NCI-H1048 (cell line): ENCODE measurements at places on chromosomes 7 and 10.

DNA sequence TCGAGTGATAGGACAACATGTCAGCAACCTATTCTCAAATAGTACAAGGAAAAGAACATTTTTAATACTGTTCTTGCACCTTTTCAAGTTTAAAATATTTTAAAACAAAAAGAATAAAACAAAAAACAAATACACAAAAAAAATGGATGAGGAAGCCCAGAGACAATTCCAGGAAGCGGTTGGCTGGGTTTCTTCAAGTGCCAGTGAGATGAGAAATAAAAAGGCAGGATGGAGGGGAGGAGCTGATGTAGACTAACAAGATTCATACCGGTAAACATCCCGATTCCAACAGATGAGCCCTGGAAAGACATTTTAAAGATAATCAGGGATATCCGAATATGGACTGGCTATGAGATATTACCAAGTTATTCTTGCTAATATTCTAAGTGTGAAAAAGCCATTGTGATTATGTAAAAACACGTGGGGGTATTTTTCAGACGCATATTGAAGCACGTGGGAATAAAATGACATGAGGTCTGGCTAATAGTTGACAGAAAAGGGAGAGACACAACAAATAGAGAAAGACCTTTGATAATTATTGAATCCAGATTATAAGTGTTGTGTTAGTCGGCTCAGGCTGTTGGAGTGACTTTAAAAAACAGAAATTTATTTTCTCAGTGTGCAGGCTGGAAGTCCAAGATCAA is 101.3 kb upstream of the LRRC4 start:
- DNase-seq = no peak

DNA sequence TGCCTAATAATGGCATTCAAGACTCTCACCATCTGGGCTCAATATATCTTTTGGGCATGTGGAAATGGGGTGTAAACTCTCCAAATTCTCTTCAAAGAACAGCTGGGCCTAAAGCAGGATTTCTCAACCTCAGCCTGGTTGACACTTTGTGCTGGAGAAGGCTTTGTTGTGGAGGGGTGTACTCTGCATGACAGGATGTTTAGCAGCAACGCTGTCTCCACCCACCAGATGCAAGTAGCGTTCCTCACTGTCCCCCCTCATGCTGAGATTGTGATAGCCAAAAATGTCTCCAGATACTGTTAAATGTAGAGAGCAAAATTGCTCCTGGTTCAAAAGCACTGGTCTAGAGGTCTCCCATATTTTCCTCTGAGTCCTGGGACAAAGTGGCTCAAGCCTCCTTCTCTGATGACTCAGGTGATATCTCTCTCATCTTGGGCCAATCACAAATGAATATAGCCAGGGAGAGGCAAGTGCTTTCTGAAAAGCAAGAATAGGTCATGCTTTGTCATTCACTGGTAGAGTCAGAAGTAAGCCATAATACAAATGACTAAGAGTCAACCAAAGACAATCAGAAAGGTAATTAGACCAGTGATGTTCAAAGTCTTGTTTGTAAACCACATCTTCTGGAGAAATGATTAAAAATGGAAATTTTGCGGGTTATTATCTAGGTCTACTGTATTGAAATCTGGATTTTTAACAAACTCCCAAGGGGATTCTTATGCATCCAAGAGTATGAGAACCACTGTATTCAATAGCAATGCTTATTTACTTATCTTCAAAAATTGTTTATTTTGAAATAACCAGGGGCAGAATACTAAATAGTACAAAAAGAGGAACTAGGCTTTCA is 330.8 kb downstream of the PTEN start:
- no peak for DNase-seq

DNA sequence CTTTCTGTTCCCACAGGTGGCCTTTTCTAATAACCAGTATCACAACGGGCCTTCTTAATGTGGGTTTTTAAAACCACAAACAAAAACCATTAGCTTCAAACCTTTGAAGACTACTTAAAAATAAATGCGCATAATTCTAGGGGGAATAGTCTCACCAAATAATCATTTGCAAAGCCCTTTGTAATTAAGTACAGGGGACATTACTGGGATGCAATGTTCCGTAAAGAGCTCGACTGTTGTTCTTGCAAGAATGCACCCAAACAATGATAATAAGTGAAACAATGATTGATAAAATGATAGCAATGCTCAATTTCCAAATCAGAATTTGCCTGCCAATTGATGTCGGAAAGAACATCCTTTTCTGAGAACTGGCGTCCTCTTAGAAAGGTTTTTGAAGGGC is 589.1 kb upstream of the ADARB2 start:
- DNase-seq = no peak

GRCh38 chr7:102416406-102416805 is 17.0 kb upstream of the ORAI2 start:
- no peak for DNase-seq

- no peak for DNase-seq
Measured at GRCh38 chr10:104327745-104328645, 10.3 kb downstream of the ITPRIP start.

- no peak for DNase-seq
Measured at GRCh38 chr7:91431601-91432000, 167.4 kb downstream of the FZD1 start.

GRCh38 chr10:88232029-88232895 is 350.9 kb downstream of the RNLS start:
- DNase-seq = no peak

DNA sequence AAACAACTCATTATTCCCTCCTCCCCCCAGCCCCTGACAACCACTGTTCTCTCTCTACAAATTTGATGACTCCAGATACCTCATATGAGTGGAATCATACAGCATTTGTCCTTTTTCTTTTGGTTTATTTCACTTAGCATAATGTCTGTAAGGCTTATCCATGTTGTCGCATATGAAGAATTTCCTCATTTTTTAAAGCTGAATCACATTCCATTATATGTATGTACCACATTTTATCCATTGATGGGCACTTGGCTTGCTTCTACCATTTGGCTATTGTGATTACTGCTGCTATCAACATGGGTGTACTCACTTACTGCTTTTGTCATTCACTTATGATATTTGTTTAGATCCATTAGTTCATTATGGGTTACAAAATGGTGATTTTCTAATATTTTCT is 112.8 kb downstream of the BUB3 start:
- no peak for DNase-seq

GRCh38 chr7:115603416-115603815 is 427.1 kb downstream of the TFEC start:
- no peak for DNase-seq

DNA sequence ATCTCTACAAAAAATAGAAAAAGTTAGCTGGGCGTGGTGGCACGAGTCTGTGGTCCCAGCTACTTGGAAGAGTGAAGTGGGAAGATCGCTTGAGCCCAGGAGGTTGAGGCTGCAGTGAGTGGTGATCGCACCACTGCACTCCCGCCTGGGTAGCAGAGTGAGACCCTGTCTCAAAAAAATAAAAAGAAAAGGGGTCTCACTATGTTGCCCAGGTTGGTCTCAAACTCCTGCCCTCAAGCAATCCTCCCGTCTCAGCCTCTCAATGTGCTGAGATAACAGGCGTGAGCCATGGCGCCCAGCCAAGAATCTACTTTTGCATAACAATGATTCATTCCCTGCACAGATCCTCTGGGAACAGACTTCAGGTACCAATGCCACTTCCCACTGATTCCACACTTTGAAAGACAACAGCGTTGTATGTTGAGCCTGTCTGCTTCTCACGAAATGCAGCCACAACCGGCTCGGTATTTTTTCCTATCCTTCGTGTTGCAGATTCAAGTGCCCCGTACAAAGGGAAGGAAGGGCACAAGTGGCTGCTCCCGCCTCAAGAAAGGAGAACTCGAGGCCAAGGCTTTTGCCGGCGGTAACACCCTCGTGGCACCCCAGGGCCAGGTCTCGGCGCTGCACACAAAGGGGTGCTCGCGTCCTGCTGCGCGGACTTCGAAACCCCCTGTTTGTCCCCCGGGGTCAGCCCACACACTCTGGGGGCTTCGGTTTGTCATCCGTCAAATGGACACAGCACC is 745 bp downstream of the DAGLB start:
- DNase-seq = peak; percentile 64

- DNase-seq = no peak
Measured at GRCh38 chr10:119550827-119551226, 8.3 kb upstream of the RGS10 start.

DNA sequence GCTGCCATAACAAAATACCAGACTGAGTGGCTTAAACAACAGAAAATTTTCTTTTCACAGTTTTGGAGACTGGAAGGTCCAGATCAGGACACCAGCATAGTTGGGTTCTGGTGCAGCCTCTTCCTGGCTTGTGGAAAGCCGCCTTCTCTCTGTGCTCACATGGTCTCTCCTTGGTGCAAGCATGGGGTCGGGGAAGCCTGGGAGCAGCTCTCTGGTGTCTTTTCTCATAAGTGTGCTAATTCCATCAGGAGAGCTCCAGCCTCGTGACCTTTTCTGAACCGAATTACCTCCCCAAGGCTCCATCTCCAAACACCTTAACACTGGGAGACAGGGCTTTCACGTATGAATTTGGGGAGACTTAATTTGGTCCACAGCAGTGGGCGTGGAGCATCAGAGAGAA is 4.8 kb upstream of the GTPBP4 start:
- no peak for DNase-seq

- no peak for DNase-seq
Measured at GRCh38 chr10:70898687-70899086, 10.3 kb upstream of the PCBD1 start.

DNA sequence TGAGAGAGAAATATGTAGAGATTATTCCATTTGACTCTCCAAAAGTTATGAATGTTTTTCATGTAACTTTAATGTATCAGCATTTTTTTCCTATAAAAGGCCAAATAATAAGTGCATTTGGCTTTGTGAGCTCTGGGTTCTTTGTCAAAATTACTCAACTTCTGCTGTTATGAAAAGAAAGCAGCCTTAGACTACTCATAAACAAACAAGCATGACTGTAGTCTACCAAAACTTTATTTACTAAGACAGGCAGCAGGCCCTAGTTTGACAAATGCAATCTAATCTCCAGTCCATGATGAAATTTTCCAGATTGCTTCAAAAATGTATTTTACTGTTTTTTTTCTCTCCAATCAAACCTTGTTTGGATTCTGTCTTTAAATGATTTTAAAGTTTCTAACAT is 46.3 kb downstream of the MRPL32 start:
- no peak for DNase-seq

DNA sequence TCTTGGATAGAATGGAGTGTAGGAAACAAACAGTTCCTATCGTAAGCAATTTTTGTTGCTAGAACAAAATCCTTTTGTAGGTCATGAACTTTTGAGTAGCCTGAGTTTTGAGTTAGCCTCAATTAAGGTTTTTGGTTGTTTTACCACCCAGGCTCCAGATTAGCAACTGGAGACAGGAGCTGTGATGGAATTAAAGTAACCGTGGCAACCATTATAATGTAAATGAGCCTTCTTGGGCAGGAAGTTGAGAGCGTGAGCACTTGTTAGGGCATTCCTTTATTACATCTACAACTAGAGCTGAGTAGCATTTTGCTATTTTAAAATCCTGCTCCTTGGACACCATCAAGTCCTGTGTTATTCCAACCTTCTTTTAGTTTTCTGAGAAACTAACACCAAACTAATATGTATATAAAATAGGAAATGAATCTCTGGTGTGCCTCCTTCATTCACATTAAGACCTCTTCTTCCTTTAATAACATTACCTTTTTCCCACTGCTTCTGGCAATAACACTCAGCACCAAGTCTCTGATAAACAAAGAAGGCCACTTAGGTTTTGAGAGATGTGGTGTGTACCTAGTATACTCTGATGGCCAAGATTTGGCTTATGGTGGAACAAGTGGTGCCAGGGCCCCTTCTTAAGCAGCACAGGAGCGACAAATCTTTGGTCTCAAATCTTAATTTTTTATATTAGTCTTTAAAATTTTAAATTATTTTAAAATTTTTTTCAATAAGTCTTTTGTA is 34.0 kb downstream of the AHCYL2 start:
- no peak for DNase-seq

DNA sequence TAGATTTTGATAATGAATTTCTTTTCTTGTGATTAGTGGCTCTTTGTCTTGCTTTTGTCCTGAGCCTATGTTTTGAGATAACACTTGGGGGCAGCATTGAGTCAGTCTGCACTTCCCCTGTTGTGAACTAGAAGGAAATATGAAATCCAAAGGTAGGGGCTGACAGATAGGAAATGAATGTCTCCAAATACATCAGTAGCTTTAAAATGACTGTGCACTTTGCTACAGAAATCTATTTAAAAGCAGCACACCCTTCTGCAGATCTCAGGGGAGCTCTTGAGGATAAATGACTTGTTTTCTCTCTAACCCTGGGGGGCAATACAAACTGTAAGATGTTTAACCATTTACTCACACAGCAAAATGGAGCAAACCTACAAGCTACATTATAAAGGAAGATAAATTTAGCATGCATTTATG is 176.0 kb upstream of the MYO3A start:
- peak; percentile 25 for DNase-seq

GRCh38 chr10:70838270-70838805 is 22.6 kb downstream of the SGPL1 start:
- no peak for DNase-seq

DNA sequence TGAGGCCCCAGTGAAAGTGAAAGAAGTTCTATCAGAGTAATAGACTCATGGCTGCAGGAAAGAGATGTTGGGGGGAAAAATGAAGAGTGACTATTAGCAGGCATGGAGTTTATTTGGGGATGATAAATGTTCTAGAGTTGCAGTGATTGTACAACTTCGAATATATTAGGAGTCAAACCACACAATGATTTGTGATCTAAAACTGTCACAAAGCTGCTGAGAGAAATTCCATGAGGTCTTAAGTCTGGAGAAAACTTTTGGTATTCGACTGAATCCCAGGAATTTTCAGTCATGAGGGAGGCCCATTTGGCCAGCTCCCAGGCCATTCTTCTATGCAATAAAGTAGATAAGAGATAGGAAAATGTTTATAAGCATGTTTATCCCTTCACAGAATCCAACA is 55.9 kb upstream of the UNC5B start:
- no peak for DNase-seq

DNA sequence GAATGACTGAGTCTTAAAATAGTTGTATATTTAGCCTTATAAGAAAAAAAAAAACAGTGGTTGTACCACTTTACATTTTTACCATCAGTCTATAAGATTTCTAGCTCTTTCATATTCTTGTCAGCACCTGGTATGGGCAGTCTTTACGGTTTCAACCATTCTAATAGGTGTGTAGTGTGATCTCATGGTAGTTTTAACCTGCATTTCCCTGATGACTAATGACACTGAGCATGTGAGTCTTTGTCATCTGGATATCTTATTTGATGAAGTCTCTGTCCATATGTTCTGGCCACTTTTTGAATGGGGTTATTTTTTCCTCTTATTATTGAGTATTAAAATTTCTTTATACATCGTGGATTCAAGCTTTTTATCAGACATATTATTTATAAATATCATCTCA is 365.3 kb upstream of the IGFBP3 start:
- no peak for DNase-seq

- DNase-seq = no peak
Measured at GRCh38 chr7:134701272-134701671, 54.6 kb downstream of the BPGM start.

DNA sequence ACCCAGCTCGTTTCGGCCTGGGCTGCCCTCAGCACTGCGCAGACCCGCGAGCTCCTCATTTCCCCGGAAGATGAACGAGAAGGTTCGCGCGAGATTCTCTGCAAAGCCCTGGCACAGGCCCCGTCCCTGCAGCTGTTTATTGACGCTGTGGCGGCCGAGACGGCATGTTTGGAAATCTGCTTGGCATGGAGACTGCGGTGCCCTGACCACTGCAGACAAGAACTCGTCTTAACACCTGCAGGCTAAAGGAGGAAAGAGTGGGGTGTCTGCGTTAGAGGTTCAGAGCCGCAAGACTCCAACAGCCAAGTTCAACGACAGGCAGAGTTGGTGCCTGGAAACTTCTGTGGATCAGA is 125.6 kb downstream of the DNAJB6 start:
- DNase-seq = no peak

- no peak for DNase-seq
Measured at GRCh38 chr10:34696423-34696822, 118.7 kb downstream of the PARD3 start.
